Left ventricle myocardium inferior (tissue), 1 donor: ENCODE measurements at places on chromosomes 7 and 10. TPM values are rescaled to one million over a fixed set of nuclear protein-coding genes. Genes with fewer than 3 reads are reported as not detected.

GRCh38 chr7:117116211-117116610 is 162.9 kb downstream of the ST7 start:
- H3K27ac ChIP-seq, result no peak overlapping the region
- peaks cover 38% of the 10 kb centered on the region for H3K4me1 ChIP-seq

DNA sequence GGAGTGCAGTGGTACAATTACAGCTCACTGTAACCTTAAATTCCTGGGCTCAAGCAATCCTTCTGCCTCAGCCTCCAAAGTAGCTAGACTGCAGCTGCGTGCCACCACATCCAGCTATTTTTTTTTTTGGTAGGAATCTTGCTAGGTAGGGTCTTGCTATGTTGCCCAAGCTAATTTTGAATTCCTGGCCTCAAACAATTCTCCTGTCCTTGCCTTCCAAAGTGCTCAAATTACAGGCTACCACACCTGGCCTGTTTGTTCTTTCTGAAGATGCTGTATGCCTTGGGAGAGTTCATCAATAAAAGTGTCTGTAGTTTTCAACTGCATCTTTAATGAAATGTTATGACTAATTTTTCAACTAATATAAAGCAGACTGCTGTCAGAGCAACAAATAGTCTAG is 452 bp downstream of the SAMD9 start:
- peaks cover 26% of the 10 kb centered on the region for H3K4me1 ChIP-seq
- H3K4me3 ChIP-seq, result peak overlapping the region; percentile 61
- H3K27me3 ChIP-seq, result no peaks in the 10 kb centered on the region

DNA sequence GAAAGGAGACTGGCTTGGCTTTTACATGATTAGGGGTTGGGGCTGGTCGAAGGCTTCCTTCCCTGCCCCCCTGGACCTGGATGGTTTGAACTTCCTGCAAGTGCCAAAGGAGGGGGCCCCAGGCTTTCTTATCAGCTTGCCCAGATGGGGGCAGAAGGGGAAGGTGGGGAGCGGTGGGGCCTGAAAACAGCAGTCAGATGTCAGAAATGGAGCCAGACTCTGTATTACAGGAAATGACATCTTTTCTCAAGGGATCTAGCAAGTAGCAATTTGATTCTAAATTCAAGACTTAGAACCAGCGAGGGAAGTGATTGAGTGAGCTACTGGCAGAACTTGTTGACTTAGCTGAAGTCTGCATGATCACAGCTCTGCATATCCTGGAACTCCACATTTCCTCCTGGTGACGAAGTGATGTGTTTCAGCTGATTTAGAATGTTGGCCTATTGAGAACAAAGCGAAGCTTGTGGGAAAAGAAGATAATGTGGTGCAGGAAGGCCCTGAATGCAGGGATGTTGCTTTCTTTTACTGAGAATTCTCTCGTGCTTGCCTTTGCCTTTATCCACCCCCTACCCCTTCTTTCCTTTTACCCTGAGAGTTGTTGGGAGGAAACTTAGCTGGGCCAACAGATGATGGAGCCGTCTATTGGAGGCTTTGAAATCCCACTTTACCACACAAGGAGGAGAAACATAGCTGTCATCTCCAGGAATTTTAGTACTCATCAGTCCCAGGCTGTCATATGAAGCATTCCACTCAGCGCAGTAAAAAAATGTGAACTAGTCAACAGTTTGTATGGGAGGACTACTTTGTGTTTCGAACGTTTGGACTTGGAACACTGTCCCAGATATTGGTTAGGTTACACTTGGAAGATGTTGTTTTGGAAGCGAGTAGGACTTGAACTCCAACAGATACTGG is 43.2 kb downstream of the CCNY start:
- DNase-seq, result peak; percentile 50
- no peaks in the 10 kb centered on the region for H3K36me3 ChIP-seq

NODAL gene
- 0.16 TPM for total RNA-seq

DNA sequence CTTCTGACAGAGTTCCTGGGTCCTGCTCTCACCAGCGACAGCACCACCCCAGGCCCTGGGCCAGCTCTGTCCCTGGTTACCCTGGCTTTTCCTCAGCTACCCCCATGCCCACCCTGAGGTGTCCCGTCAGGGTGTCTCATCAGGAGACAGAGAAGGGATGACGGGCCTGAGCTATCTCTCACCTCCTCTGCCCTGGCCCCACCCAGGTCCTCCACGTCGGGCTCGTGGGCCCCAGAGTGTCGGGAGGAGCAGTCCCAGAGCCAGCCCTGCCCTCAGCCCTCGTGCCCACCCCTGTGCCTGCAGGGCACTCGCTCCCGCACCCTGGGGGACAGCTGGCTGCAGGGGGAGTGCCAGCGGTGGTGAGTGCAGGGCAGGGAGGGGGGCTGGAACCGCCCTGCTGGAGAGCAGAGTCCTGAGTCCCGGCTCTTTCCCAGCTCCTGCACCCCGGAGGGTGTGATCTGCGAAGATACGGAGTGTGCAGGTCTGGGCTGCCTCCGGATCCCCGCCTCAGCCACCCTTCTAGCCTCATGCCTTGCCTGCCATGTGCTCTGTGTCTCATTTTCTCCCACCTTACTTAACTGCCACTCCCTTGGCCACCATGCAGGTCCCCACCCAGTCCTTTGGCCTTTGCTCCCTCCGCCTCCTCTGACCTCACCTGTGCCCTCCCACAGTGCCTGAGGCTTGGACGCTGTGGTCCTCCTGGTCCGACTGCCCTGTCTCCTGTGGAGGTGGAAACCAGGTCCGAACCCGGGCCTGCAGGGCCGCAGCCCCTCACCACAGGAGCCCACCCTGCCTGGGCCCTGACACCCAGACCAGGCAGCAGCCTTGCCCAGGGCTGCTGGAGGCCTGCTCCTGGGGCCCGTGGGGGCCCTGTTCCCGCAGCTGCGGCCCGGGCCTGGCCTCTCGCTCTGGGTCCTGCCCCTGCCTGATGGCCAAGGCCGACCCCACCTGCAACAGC is 16.7 kb upstream of the ZNF862 start:
- no peaks in the 10 kb centered on the region for H3K4me1 ChIP-seq
- no peaks in the 10 kb centered on the region for H3K36me3 ChIP-seq
- peak; percentile 11 for DNase-seq
- H3K4me3 ChIP-seq, result no peak overlapping the region
- H3K27me3 ChIP-seq, result no peaks in the 10 kb centered on the region

DNA sequence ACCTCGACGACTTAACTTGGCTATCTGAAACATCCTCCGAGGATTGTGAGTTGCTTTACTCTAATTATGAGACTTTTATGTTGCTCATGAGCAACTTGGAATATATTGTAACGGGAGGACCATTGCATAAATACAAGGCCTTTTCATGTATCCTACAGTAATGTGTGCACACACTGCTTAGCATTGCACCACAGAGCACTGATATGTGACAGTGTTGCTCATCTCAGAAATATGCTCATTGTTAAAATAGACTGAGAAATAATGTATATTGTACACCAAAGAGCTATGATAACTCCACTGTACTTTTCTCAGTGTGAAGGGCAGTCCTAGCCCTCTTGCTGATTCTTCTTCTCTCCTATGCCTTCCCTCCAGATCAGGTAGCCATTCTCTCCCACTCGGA is 102.8 kb upstream of the CDK13 start:
- no peaks in the 10 kb centered on the region for H3K36me3 ChIP-seq
- no peak for DNase-seq
- H3K4me3 ChIP-seq, result no peak overlapping the region
- H3K4me1 ChIP-seq, result no peaks in the 10 kb centered on the region

- DNase-seq, result no peak
- no peaks in the 10 kb centered on the region for H3K36me3 ChIP-seq
- no peaks in the 10 kb centered on the region for H3K27me3 ChIP-seq
- no peaks in the 10 kb centered on the region for H3K4me1 ChIP-seq
Observed at GRCh38 chr10:25651534-25651933, 282.5 kb upstream of the MYO3A start.

DNA sequence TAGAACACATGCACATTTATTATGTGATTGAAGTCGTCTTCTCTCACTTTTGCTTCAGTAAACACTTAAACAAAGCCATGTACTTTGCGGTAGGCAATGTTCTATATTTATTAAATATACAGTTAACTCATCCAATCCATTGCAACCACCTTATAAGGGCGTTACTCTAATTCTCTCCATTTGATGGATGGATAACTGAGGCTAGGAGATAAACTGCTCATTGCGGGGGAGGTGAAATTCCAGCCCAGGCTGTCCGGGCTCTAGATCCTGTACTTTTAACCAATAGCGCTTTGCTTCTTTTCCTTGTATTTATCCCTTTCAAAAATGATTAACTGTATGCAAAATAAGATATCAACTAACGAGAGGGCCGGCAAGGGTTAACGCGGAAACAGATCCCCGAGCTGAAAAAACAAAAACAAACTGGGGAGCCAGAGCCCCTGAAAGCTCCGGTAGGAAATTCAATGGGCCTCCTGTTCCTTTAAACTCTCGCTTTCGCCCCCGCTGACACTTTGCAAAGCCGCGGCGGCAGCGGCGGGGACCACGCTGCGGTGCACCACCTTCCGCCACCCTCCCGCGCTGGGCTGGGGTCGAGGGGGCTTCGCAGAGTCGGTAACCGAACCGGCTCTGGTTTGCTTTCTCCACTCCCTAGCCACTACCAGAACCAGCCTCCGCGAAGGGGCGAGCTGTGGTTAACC is 1.0 kb upstream of the PLXDC2 start:
- H3K27ac ChIP-seq, result peak overlapping the region; percentile 89
- no peaks in the 10 kb centered on the region for H3K36me3 ChIP-seq
- DNase-seq, result no peak
- H3K27me3 ChIP-seq, result peaks cover 29% of the 10 kb centered on the region
- peaks cover 49% of the 10 kb centered on the region for H3K4me1 ChIP-seq
- H3K4me3 ChIP-seq, result peak overlapping the region; percentile 83

DNA sequence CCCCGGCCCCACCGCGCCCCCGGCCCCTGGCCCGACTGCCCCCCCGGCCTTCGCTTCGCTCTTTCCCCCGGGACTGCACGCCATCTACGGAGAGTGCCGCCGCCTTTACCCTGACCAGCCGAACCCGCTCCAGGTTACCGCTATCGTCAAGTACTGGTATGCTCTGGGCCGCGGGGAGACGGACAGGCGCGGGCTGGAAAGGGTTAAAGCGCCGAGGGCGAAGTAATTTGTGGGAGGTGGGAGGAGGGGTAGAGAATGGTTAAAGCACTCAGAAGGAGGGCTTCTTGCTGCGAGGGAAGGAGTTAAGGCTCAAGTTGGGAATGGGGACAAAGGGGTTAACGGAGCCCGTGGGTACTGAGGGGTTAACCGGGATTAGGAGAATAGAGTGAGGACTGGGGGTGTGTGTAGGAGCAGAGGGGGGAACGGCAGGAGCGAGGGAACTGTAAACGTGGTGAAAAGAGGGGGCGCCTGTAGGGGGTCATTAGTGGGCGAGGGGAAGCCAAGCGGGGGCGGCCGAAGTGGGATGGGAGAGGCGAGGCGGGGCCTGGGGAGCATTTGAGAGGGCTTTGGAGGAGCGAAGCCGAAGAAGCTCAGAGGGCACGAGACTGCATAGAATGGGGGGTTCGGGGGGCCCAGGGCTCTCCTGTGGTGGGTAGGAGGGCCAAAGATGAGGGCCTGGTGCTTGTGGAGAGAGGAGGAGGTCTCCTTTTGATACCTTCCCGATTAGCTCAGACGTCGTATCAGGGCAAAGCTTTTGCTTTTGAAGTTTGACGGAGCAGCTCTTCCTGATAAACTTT is 605 bp downstream of the SUFU start:
- H3K27me3 ChIP-seq, result no peaks in the 10 kb centered on the region
- H3K4me1 ChIP-seq, result peaks cover 69% of the 10 kb centered on the region
- DNase-seq, result peak; percentile 26
- H3K27ac ChIP-seq, result peak overlapping the region; percentile 96

- no peak for DNase-seq
- H3K4me1 ChIP-seq, result no peaks in the 10 kb centered on the region
- no peak overlapping the region for H3K27ac ChIP-seq
- H3K27me3 ChIP-seq, result no peaks in the 10 kb centered on the region
- no peak overlapping the region for H3K4me3 ChIP-seq
Observed at GRCh38 chr10:5456563-5456962, 42.8 kb downstream of the CALML5 start.

AGBL3 gene
- 1.5 TPM for total RNA-seq

SH2B2 gene
- total RNA-seq, result 1.0 TPM

GRCh38 chr10:100656454-100656853 is 88.9 kb upstream of the PAX2 start:
- H3K27me3 ChIP-seq, result peaks cover 97% of the 10 kb centered on the region
- DNase-seq, result no peak
- peaks cover 25% of the 10 kb centered on the region for H3K4me1 ChIP-seq
- no peaks in the 10 kb centered on the region for H3K36me3 ChIP-seq

DNA sequence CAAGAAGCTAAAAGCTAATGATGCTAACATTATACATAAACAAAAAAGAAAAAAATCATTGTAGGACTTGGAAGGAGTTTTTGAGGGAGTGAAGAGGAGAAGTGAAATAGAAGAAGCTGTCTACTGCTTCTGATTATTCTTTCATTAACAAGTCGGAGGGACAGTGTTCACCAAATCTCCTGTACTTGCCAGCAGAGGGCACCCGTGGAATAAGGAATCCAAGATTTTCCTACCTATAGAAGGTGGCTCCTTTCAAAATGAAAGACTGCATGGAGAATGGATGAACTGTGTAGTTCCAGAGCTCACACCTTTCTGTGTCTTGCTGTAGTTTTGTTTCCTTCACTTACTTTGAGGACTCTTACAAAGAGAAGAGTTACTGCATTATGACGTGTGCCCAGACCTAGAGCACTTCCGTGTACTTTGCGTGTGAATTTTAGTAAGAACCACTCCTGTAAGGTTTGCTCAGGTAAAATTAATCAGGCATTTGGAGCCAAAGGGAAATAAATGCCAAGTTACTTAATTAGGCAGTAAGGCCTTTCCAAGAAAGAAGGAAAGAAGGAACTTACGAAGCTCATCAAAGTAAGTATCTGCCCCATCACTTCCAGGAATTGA is 145.1 kb downstream of the SEMA3D start:
- no peak overlapping the region for H3K4me3 ChIP-seq
- DNase-seq, result peak; percentile 42
- H3K36me3 ChIP-seq, result no peaks in the 10 kb centered on the region
- H3K27ac ChIP-seq, result no peak overlapping the region

GRCh38 chr10:16566202-16566805 is 44.6 kb upstream of the C1QL3 start:
- DNase-seq, result no peak
- no peak overlapping the region for H3K27ac ChIP-seq
- no peaks in the 10 kb centered on the region for H3K36me3 ChIP-seq
- no peak overlapping the region for H3K4me3 ChIP-seq

GRCh38 chr7:104480529-104480928 is 152.1 kb downstream of the LHFPL3 start:
- peaks cover 4% of the 10 kb centered on the region for H3K27me3 ChIP-seq
- H3K4me3 ChIP-seq, result no peak overlapping the region
- no peak overlapping the region for H3K27ac ChIP-seq
- no peak for DNase-seq

CH25H gene
- 0.30 TPM for total RNA-seq

GRCh38 chr7:29956487-29956836 is 33.1 kb downstream of the SCRN1 start:
- no peak for DNase-seq
- no peak overlapping the region for H3K27ac ChIP-seq
- no peaks in the 10 kb centered on the region for H3K36me3 ChIP-seq
- no peak overlapping the region for H3K4me3 ChIP-seq

DNA sequence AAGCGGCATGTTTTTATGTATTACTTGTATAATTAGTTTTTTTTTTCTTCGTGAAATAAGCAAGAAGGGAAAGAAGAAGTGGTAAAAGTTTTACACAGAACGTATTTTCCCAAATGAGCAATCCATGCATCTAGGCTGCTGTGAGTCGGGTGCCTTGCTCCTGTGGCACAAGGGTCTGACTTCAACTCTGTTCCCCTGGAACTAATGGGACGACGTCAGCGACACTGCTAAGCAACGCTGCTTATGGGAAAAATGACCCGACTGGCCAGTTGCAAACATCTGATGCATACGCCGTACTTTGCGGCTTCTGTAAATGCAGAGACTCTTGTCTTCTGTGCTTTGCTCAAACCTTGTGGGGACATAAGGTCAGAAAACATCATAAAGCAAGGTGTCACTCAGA is 66.3 kb downstream of the MPP7 start:
- no peak for DNase-seq
- no peaks in the 10 kb centered on the region for H3K27me3 ChIP-seq
- no peak overlapping the region for H3K27ac ChIP-seq
- H3K36me3 ChIP-seq, result no peaks in the 10 kb centered on the region
- no peak overlapping the region for H3K4me3 ChIP-seq
- H3K4me1 ChIP-seq, result no peaks in the 10 kb centered on the region
